ENCODE measurements at places on chromosomes 16 and 17.

DNA sequence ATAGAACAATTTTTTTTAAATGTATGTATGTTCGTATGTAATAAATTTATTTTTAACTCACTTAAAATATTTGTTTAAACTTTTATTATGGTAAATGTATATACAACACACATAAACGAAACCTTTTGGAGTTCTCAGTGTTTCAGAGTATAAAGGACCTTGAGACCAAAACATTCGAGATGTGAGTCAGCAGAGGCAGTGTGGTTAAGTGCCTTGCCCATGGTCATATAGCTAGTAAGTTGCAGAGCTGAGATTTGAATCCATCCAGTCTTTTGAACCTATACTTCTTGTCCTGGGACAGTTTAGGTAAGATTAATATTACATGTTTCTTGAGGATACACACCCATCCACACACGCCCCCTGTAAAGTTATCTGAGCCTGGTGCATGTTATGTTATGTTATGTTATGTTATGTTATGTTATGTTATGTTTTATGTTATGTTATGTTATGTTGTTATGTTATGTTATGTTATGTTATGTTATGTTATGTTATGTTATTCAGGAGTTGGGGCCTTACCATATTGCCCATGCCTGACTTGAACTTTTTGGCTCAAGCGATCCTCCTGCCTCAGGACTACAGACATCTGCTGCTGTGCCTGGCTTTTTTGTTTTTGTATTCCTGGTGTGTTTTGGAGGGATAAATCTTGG, 41.8 kb downstream of the TNRC6A start:
- DNase-seq, result no peak

GRCh38 chr16:2830355-2830695, 222 bp downstream of the ZG16B start:
- DNase-seq, result no peak

GRCh38 chr17:19570544-19571062, 36.9 kb downstream of the SLC47A1 start:
- DNase-seq, result no peak

- no peak for DNase-seq
Observed at GRCh38 chr16:23917621-23918020, 81.8 kb downstream of the PRKCB start.

GRCh38 chr16:50747207-50747956, 5.5 kb downstream of the CYLD start:
- DNase-seq, result no peak

DNA sequence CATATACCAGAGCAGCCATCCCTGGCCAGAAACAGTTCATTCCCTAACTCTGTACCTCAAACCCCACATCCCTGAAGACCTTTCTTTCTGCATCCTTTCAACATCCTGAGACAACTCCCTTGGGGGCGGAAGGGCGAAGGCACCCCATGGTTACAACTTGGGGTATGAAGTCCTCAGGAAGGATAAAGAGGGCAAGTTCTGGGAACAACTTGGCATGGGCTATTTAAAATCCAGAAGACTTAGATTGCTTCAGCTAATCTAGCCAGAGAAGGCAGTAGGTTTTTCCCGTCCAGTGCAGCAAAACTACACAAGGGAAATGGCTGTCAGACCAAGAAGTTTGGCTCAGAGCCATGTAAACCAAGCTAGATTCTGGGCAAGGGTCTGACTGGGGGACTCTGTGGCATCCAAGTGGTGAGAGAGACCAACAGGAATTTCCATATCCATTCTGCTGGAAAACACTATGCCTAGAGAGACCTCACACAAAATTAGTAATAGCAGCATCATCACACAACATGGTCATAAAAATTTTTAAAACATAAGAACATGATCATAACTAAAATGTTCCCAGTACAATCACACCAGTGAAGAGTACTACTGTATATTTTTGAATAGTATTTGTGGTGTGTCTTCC, 113.2 kb downstream of the CDYL2 start:
- DNase-seq, result no peak
